ENCODE measurements at places on chromosomes 7 and 10. TPM values are rescaled to one million over a fixed set of nuclear protein-coding genes. Genes with fewer than 3 reads are reported as not detected.

CTAGE8 gene
- total RNA-seq: not detected

MMP21 gene
- total RNA-seq: not detected

DNA sequence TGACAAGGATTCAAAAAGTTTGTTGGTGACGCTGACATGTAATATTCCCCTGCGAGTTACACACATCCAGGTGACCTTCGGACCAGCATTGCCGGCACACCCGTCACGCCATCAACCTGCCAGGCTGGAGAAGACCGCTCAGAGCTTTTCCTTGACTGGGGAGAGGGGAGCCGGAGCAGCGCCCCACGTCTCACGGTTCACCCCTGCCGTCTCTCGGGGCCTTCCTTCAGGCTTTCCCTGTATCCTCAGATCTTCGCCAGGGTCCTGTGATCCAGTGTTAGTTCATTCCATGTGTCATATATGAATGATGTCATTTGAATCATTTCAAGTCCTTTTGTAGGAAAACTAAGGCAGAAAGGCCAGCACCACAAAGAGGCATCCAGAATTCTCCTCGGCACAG lies 127.8 kb downstream of the MGMT start:
- DNase-seq: no peak

USP6NL gene
- total RNA-seq: 24.3 TPM

DNA sequence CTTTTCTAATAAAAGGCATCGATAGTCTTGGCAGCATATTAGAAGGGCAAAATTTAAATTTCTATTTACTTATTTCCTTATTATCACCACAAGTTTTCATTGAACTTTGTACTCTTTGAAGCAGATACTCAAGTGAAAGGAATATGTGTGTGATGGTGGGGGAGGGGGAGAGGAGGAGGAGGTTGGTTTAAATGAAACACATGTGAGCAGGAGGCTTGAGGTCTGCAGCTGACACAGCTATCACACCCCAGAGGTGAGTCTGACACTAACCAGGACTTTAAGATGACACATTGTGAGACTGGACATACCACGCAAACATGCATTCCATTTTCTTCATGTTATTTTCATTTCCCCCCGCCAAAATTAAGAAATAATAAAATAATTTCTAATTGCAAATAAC lies 63.3 kb downstream of the CTTNBP2 start:
- DNase-seq: no peak

DNA sequence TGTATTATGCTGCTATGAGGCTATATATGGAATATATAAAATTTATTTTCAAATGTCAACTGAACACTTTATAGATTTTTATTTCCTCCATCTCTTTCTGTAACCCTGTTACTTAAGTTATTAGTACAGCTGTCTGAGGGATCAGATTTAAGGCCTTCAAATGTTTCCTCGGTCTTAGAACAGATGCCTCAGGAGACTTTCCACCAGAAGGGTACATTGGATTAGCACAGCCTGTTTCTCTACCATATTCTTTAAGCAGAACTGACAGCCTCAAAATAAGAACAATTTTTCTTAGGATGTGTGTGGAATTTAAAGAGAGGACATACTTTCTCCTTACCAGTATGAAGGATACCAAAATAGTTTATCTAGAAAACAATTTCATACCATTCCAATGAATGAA lies 53.0 kb upstream of the HGF start:
- DNase-seq: no peak

GRCh38 chr7:143042790-143043271 lies 9.3 kb upstream of the OR6V1 start:
- DNase-seq: no peak

BTBD16 gene
- total RNA-seq: not detected

- DNase-seq: no peak
These were observed 417.9 kb upstream of the KLF6 start for GRCh38 chr10:4202938-4203337.

All from glomerular endothelial cell (primary cell).